HS-27A (cell line): ENCODE measurements at places on chromosomes 13 and 19.

DNA sequence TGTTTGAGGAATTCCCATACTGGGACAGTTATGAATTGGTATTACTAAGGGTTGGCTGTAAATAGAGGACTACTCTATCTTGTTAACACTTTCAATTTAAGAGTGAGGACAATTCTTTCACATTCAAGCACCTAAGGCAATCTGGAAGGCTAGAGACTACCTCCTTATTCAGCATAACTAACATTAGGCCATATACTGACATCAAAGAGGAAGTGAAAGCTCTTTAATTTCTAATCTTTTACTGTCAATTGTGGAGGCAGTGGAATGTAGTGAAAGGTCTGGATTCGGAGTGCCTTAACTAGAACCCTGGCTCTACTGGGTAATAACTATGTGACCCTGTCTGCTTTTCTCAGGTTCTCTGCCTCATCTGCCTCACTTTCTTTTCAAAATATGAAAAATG is 134.0 kb downstream of the UFM1 start:
- no peak for DNase-seq

DNA sequence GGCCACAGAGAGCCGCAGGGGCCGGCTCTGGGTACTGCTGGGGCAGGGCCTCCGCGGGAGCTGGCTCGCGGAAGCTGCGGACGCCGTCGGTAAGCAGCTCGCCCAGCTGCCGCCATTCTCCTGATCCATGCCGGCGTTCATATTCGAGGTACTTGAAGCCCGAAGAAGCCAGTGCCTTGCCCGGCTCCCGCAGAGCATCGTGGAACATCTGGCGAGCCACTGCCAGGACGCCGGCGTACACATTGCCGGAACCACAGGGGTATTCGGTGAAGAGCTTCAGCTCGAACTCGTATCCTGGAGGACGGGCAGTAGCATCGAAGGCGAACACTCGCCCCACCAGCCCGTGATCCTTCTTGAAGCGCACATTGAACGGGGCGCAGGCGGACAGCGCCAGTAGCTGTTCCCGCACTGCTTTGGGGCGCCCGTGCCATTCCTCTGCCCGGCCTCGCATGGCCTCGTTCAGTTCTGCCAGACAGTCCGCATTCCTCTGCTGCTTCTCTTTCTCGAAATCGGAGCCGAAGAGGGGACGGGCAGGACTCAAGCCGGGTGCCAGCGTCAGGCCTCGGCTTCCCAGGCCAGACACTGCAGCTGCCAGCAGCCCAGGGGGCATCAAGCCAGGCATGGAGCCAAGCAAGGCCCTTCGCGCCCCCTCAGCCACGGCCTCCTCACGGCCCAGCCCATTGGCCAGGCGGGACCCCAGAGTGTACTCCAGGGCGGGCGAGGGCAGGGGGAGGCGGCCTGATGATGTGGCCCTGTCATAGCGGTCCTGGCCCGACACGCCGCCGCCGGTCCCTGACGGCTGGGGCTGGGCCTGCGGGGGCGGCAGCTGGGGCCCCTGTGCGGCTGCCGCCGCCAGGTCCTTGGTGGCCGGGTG is 1.0 kb downstream of the IRF2BP1 start:
- DNase-seq: no peak

GRCh38 chr19:10037809-10038208 is 24.5 kb downstream of the RDH8 start:
- DNase-seq: no peak

DNA sequence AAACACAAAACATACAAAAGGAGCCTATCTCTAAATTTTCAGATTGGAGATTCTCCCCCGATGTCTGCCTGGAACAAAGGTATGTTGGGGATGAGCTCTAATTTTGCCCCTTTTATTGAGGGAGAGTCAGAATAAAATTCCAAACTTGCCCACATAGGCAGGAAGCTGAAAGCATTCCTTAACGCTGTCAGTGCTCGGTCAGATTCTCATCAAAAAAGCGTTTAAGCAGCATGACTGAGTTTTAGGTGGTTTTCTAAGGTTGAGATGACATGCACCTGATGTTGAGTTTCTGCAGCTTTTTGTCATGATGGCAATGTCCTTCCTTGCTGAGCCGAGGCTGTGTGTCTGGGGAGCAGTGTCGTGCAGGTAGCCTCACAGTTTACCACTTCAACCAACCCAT is 48.4 kb upstream of the MEDAG start:
- no peak for DNase-seq

GRCh38 chr19:32908641-32909190 is 39.1 kb upstream of the SLC7A9 start:
- no peak for DNase-seq

- DNase-seq: no peak
Observed at GRCh38 chr13:110341445-110342244, 34.6 kb downstream of the COL4A2 start.

DNA sequence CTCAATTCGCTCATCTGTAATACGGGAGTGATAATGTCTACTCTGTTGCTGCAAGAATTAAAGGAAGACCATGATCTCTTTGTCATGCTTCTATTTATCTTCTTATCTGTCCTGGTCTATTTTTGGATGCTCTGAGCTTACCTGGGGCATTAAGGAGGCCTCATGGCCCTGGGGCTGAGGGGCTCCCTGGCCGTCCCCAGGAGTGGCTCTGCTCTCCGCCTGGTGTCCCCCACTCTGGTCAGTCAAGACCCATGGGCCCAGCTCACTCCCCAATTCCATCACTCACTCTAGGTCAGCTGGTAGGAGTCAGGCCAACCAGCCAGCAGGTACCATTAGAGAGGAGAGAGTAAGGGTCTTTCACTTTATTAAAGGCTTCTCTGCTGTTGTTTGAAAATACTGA is 1.1 kb upstream of the CHST8 start:
- no peak for DNase-seq

GRCh38 chr19:30625947-30626625 is 253.9 kb downstream of the ZNF536 start:
- no peak for DNase-seq

DNA sequence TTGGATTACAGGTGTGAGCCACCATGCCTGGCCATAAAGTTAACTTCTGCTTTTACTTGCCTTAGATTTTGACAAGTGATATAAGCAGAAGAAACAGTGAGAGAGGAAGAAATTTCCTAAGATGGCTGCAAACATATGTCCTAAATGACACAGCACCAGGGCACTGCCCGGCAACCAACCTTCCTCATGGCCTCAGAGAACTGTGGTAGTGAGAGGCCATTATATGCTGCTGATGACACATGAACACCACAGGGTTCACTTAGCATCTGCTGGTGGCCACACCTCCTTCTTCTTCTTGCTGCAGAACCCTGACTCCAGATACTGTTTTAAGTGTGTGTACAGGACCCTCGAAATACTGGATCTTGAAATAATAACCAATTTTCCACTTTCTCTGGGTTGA is 88.2 kb downstream of the KCTD12 start:
- no peak for DNase-seq

DNA sequence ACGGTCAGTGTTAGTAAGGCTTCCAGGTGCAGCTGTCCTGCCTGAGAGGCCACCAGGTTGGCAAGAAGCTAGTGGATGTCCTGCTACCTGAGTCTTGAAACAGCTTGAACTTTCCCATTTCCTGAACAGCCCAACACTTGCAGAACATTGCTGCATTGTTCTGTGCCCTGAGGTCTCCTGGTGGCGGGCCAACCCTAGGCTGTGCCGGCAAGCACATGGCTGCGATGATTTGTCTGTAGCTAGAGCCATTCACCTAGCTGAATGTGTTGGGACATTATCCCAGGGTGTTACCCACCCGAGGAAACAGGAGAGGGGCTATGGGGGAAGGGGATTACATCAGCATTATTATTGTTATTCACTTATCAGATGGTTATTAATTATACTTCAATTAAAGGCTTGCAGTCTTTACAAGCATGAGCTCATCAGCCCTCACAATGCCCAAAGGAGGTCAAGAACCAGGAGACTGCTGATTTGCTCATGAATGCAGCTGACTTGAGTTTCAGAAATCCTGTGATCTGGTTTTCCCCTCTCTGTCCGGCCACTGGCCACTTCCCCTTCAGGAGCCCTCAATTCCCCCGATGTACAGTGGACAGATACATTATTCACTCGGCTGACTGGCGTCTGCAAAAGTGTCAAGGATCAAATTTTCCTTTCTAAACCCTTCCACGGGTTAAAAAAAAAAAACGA is 187.6 kb upstream of the TSC22D1 start:
- no peak for DNase-seq

- no peak for DNase-seq
Observed at GRCh38 chr19:41085748-41086415, 2.4 kb upstream of the CYP2A13 start.

GRCh38 chr13:110617321-110618072 is 2.2 kb downstream of the NAXD start:
- no peak for DNase-seq

- DNase-seq: no peak
Observed at GRCh38 chr19:19741184-19741583, 8.3 kb upstream of the ZNF14 start.

- no peak for DNase-seq
Observed at GRCh38 chr19:3725640-3726310, 17.6 kb downstream of the TJP3 start.

GRCh38 chr13:28529836-28530235 is 34.9 kb upstream of the FLT1 start:
- no peak for DNase-seq

GRCh38 chr19:54189145-54189734 is at the start of gene MBOAT7:
Gene MBOAT7 (minus strand): TSS chr19:54189580. CDS start chr19:54188508, 1,072 bp downstream.
- no peak for DNase-seq

DNA sequence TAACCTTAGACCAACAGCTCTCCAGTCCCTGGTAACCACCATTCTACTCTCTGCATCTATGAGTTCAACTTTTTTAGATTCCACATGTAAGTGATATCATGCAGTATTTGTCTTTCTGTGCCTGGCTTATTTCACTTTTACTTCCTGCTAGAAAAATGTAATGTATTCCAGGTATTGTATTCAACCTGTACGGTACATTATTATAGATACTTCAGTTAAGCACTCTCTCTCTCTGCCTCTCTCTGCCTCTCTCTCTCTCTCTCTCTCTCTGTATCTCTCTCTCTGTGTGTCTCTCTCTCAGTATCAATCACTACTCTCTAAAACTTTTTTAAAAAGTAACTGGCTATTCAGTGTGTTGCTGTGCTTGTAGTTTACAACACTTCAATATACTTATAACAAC is 8.4 kb downstream of the DACH1 start:
- no peak for DNase-seq

GRCh38 chr19:29329460-29330134 is 116.6 kb upstream of the UQCRFS1 start:
- no peak for DNase-seq

DNA sequence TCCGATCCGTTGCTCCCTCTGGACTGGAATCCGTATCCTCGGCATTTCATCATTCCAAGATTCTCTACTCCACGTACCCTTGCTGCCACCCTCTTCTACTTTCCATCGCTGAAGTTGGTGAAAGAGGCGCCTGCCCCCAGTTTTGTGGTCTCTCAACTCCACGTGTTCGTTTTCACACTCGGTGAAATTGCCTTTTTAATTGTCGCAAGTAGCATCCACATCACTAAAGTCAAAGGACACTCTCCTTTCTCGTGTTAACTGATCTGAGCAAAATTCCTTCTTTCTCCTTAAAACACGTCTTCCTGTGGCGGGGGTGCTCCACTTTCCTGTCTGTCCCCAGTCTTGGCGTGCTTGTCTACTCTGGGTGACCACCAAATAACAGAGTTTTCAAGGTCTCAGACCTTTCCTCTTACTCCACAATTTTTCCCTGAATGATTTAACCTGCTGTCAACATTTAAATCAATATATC is 1.1 kb upstream of the TMTC4 start:
- no peak for DNase-seq

GRCh38 chr19:42057846-42058245 is 12.2 kb downstream of the GRIK5 start:
- no peak for DNase-seq

GRCh38 chr19:18932216-18932841 is 8.7 kb downstream of the HOMER3 start:
- no peak for DNase-seq

- DNase-seq: no peak
Observed at GRCh38 chr13:46491641-46492040, 61.3 kb upstream of the LRCH1 start.

DNA sequence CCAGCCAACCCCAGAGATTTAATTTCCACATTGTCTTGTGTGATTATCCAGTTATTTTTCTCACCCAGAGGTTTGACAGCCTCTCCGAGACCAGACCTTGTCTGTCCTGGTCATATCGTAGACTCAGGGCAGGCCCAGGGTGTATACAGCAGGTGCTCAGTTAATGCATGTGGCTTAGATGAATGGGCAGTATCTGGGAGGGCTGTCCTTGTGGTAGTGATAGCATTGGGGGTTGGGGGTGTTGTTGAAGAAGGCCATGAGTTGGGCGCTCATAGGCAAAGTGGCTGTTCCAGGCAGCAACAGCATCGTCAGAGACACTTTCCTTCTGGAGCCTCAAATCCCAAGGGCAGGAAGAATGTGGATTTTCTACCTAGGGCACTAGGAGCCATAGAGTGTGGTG is 16.9 kb downstream of the MAST3 start:
- no peak for DNase-seq

DNA sequence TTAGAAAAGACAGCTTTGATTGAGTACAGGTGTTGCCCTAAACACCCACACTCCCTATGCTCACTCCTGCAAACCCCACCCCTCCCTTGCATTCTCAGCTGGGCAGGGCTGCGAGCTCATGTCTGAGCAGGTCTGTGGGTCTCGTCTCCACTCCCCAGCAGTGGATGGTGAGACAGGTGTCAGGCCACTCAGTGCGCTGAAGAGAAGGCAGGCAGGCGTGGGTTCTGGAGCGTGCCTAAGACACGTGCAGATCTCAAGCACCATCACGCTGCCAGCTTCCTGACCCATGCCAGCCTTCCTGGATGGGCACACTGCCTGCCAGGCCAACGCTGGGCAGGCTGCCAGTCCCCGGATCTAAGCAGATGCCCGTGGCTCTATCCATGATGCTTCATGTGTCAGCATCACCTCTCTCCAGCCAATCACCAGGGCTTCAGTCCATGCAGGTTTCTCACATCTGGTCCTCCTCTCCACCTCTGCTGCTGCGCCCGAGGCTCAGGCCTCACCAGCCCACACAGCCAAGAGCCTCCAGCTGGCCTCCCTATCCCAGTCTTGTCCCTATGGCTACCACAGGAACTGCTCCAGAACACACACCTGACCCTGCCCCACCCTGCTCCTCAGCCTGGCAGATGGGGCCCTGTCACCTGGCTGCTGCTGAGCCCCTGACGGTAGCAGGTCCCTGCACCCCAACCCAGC is 42.6 kb downstream of the EPS15L1 start:
- no peak for DNase-seq

DNA sequence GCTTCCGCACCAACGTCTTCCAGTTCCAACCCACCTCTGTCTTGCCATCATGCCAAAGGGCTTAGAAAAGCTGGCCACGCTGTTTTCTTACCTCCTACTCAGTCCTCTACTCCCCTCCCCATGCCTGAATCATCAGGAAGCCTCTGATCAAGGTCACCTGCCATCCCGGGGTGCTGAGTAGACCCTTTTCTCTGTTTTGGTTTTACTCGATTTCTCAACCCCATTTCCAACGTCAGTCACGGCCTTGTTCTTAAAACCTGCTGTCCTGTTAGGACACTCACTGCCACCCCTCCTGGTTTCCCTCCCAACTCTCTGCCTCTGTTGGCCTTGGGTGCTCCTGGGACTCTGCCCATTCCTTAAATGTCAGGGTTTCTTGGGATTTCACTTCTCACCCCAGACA is 350.1 kb downstream of the FOXO1 start:
- DNase-seq: no peak
